ENCODE measurements at places on chromosomes 7 and 10.

DNA sequence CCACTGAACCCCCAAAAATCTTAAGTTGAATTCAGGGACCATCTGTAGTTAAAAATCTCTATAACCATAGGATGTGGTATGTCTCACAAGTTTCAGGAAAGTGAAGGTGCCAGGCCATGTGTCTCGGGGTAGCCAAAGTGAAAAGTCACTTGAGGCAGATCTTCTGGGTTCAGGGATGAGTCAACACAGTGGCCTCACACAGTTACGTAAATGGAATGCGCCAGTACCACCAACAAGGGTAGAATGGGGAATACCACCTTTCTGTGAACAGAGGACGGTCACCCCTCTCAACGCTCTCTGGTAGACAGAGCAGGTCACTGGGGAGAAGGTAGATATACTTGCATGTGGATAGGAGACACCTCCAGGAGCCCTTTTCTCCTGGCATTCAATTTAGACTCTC is 71.4 kb downstream of the ELMO1 start:
- no peak for DNase-seq

DNA sequence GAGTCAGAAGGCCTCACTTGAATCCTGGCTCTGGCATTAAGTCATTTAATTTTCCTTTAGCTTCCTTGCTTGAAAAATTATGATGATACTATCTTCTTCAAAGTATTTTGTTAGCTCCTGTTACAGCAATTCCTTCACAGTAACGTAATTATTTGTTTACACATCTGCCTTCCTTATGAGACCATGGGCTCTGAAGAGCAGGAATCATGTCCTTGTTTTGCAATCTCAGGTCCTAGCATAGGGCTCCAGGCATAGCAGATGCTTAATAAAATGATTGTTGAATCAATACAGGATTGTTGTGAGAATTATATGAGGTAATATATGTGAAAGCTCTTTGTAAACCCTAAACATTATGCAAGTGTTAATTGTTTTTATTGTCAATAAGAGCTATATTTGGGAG is 25.5 kb downstream of the KLHDC10 start:
- DNase-seq = no peak

GRCh38 chr7:53500076-53500475 is 464.6 kb downstream of the POM121L12 start:
- no peak for DNase-seq

GRCh38 chr7:30863706-30864035 is 48.0 kb upstream of the AQP1 start:
- DNase-seq = no peak

GRCh38 chr7:101542527-101543241 is 86.4 kb downstream of the MYL10 start:
- DNase-seq = peak; percentile 60

DNA sequence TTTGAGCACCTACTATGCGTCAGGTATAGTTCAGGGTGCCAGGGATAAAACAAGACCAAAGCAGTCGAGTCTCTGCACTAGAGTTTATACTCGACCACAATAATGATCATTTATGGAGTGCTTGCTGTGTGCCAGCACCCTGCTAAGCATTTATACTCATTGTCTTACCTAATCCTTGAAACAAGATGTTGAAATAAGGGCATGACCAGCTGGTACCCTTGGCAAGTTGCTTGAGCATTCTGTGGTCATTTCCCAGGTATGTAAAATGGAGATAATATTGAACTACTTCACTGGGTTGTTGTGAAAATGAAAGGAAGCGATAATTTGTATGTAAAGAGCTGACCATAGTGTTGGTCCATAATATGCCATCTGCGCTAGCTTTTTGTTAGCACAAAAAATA is 185.4 kb downstream of the CYP26A1 start:
- DNase-seq = no peak

DNA sequence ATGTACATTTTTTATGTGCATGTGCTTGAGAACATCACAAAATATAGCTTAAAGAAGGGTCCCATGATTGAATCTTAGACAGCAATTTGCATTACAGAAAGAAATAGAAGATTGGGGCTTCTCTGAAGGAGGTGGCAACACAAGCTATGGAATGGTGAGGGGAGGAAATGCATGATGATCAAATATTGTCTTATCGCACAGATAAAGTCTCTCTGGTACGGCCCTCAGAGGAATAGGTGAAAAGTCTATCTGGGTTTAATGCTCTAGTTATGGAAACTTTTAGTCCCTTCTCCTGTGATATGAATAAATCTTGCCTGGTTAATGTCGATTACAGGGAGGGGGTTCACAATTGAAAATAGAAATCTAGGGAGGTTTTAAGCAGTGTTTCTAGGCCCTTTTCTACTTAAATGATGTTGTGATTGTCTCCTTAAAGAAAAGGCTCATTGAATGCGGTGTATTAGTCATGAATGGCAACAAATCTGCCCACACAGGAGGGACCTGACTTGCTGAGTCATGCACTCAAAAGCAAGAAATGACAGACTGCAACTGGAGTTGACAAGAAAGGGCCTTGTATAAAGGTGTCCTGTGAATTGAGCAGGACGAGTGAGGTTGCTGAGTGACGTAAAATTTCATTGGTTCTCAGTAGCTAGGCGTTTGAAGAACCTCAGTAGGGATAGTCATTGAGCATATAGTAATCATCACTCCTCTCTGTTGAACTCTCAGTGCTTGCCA is 133.4 kb upstream of the CSTF2T start:
- no peak for DNase-seq

GRCh38 chr10:472241-472910 is 217.1 kb downstream of the DIP2C start:
- no peak for DNase-seq

GRCh38 chr7:151382079-151382885 is 27.6 kb downstream of the WDR86 start:
- DNase-seq = no peak

- no peak for DNase-seq
Observed at GRCh38 chr10:110533149-110533548, 34.3 kb upstream of the SMC3 start.

DNA sequence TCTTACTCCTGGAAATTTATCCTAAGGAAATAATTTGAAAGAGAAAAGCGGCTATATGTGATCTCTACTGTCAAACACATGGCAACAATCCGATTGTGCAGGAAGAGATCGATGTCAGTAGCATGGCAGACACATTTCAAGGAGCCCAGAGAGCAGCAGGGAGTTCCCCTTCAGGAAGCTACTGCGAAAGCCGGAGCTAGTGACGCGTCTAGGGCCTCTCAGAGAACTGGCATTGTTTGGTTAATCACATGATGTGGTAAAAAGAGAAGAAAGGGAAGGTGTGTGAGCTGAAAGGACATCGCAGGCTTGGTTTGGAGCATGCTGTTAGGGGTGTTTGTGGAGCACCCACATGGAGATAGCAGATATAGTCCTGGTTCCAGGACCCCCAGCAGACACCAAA is 74.9 kb downstream of the BEND7 start:
- peak; percentile 23 for DNase-seq
